ENCODE measurements at places on chromosomes 4 and X.

- no peak for DNase-seq
Measured at GRCh38 chrX:130715299-130715698, 187.7 kb downstream of the ENOX2 start.

- DNase-seq: no peak
Measured at GRCh38 chrX:10538831-10539230, 81.6 kb downstream of the MID1 start.

- no peak for DNase-seq
Measured at GRCh38 chrX:149495573-149496071, 9.5 kb downstream of the IDS start.

- no peak for DNase-seq
Measured at GRCh38 chr4:84673475-84674240, 90.7 kb downstream of the CDS1 start.

- DNase-seq: no peak
Measured at GRCh38 chrX:52852110-52852860, 15.6 kb downstream of the XAGE3 start.

DNA sequence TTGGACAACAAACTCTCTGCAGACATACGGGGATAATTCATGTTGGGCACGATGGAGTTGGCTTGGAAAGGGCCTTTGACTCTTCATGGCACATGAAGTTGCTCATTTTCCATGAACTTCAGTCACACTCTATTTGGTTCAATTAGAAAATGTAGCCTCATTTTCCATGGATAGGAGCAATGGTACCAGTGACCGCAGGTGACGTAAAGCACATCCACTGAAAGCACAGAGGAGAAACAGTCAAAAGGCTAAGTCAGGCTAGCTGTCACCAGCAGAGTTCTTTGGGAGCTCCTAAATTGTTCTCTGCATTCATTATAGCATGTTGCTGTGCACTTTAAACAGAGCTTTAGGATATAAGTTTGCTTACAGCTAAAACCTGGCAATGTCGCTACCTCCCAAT is 39.9 kb upstream of the MAP3K15 start:
- no peak for DNase-seq

DNA sequence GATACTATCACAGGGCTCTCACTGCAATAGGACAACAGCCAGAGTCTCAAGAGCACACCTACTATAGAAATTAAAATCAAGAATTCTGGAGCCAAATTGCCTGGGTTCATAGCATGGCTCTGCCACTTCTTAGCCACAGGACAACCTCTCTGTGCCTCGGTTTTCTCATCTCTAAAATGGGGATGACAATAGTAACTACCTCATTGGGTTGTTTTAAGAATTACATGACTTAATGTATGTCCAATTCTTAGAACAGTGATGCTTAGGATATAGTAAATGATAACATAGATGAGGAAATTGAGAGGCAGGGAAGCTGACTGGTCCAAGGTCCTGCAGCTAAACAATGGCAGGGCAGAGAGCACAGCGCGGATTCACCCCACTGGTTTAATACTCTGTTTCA is 11.0 kb upstream of the ODAPH start:
- no peak for DNase-seq

DNA sequence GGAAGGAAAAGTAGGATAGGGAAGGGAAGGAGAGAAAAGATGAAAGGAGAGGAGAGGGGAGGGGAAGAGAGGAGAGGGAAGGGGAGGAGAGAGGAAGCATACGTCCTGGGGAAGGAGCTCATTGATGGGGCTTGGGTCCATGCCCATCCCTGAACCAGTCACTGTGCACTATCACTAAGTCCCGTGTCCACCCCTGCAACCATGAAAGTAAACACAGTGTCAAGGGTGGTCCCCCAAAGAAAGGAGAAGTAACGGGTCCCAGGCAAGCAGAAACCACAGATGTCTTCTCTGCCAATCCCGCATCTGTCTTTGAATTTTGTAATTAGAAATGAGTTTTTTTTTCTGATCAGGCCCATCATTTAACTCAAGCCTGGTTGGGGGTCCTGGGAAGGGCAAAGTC is 55.2 kb downstream of the LGI2 start:
- no peak for DNase-seq

DNA sequence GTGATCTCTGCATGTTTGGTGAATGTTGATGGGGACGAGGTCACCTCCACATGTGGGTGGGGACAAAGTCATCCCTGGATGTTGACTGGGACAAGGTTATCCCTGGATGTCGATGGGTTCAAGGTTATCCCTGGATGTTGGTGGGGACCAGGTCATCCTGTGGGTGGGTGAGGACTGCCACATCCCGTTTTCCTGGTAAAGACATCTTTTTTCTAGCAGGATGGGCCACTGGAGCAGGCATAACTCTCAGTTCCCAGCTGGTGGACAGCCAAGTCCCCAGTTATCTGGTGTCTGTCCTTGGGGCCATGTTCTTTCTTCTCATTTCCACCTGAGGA is 28.3 kb upstream of the PLCXD1 start:
- DNase-seq: no peak

Data from posterior vena cava (tissue), 2 donors.